AG08395 (cell line): ENCODE measurements at places on chromosomes 1 and 21.

DNA sequence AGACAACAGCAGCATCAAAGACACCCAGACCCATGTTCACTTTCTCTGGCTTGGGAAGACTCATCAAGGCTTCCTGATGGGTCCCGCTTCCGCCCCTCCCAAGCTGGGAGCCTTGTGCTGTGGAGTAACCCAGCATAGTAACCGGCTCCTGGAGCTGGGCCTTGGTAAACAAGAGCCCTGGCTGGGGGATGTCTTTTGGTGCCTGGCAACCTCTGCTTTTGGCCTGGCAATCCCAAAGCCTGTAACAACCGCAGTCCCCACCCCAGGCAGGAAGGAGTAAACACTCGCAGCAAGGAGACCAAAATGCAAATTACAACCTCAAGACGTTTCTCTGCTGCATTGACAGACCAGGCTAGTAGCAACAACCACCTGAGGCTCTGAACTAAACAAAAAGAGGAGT is 16.9 kb upstream of the THRAP3 start:
- DNase-seq, result peak; percentile 34

GRCh38 chr1:7284839-7285435 is 486.2 kb upstream of the VAMP3 start:
- no peak for DNase-seq

DNA sequence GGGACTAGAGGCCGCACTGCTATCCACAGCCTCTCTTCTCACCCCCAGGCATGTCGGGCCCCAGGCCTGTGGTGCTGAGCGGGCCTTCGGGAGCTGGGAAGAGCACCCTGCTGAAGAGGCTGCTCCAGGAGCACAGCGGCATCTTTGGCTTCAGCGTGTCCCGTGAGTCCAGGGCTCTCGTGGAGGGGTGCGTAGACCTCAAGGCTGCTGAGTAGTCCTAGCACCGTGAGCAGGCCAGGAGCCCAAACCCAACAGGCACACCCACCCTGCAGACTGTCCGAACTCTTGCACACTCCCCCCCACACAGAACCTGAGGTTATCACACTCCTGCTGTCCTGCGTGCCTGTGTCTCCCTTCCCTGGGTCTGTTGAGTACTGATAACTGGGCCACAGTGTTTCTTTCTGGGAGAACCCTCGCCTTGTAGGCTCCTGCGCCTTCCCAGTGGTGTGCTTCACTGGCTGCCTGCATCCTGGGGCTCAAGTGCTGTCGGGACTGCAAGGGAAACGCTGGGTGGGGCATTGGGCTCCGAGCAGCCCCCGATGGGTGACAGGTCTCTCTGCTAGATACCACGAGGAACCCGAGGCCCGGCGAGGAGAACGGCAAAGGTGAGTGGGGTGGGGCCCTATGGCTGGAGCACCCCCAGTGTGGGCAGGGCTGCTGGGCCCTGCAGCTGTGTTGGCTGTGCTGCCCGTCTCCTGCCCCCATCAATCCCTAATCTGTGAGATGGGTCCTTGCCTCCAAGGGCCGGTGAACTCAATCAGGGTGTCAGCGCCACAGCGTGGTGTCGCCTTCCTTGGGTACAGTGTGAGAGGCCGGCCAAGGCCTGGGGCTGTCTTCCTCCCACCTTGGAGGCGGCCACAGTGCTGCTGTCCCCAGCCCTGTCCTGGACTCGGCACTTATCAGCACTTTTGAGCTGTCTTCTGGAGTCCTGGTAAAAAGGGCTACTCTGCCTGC is 4.0 kb upstream of the GJC2 start:
- no peak for DNase-seq

DNA sequence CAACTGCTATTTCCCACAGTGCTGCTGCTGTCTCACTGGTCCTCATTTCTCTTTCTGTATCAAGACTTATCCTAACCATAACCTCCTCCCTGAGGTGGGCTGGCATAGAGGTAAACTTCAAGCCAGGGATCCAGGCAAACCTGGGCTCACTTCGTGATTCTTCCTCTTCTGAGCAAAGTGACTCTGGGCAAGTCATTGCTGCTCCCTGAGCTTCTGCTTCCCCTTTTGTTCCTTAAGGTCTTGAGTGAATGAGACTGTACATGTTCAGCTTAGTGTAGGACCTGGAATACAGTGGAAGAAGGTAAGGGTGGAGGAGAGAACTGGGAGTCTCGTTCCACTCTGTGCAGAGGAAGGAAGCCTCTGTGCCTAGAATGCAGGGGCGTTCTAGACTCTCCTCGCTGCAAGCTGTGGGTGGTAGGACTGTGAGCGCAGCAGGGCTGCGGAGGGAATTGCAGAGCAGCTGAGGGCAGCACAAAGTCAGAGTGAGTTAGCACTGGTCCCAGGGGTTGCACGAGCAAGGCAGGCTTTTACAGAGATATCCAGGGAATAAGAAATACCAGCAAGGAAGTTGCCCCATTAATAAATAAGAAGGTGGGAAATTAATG is 11.4 kb upstream of the ERI3 start:
- DNase-seq, result no peak

DNA sequence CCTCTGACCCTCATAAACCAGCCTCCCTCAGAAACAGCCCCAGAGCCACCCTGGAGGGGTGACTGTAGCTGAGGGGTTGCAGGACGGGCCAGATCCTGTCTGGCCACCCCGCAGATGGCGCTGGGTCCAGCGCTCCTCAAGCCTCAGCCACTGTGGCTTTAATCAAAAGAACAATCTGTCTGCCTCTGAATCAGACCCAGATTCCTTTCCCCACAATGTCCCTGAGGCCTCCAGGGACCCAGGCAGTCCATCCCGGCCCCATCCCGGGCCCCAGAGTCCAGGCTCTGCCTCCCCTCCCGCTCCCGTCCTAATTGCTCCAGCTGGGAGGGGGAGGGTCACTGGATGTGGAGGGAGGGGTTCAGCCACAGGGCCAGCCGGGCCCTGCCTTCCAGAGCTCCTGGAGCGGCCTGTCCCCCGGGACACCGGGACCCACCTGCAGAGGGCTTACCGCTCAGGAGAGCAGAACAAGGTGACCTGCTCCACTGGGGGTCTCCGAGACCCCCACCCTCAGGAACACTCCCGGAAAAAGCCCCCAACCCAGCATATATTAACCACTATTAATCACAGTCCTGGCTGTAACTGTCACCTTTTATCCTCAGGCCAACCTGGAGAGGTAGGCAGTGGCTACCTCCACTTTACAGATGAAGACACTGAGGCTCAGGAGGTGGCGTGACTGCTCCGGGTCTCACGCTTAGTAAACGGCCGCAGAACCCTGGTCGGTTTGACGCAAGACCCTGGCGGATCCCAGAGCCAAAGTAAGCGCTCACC is 836 bp upstream of the FBLIM1 start:
- peak; percentile 42 for DNase-seq

DNA sequence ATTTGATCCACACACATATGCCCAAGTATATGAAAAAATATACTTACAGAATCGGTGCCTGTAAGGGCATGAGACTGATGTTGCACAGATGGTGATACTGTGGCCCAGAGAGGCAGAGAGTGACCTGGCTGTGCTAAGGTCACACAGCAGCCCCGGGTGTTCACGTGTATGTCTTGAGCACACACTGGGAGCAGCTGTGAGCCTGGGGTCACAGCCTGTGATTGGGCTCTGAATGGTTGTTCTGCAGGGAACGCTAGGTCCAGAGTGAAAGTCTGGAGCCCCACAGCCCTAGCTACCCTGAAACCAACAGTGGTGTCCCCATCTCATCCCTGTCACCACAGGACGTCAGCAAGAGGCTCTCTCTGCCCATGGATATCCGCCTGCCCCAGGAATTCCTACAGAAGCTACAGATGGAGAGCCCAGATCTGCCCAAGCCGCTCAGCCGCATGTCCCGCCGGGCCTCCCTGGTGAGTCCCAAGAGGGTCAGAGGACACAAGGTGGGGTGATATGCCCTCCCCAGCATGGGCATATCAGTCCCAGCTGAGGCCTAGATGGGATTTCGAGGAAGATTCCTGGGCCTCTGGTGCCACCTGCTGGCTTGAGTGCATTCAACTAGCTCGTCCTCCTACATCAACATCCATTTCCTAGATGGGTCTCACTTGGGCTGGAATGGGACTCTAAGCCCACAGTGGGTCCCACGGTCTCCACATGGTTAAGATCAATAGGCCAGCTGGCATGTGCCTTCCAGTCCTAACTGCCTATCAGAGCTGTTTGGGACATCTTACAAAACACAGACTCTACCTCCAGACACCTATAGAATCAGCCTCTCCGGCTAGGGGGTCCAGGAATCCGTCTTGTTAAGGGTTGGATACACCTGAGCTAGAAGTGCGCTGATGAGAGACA is 19.7 kb downstream of the CDK18 start:
- DNase-seq, result peak; percentile 85

- no peak for DNase-seq
Measured at GRCh38 chr1:181206979-181207790, 118.7 kb downstream of the IER5 start.

DNA sequence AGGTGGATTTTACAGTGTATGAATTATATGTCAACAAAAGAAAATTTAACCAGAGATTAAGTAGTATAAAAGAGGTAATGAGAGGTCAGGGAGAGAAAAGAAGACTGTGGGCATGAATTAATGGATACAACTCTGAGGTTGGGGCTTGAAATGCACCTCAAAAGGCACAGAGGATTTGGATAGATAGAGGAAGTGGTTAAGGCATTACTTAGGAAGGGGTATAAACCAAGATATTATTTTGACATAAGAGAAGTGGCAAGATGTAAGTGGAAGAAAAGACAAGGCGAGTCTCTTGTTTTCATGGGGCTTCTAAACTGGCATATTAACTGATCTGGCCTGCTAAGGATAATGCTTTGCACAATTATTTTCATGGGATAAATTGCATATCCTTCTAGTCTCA is 34.1 kb downstream of the RAP1A start:
- no peak for DNase-seq

GRCh38 chr1:247407180-247407616 is 8.8 kb upstream of the NLRP3 start:
- DNase-seq, result no peak

DNA sequence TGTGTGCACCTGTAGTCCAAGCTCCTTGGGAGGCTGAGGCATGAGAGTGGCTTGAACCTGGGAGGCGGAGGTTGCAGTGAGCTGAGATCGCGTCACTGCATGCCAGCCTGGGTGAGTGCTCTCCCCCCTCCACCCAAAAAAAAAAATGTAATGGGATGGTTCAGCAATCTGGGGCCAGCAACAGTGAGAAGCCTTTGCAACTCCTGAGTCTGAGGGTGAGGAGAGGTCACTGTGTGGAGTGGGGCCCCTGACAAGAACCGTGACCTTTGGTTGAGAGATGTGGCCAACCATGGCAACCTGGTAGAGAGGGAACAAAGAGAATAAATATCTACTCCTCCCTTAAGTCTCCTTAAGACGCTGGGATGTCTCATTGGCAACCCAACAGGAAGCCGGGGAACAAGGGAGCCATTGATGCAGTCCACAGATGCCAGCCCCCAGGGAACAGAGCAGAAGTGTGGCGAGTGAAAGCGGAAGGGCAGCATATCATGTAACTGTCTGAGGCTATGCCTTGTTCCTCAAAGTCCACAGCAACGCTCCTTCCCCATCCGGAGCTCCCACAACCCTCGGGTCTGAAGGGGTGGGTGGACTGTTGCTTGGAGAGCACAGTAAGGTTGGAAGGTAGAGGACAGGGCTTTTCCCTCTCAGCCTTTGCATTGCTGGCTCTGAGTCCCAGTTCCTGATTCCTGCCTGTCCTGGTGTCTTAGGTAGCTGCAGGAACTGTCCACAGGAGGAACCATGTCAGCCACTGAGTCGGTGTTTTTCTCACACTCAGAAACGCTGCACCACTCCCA is 8.3 kb downstream of the TRNP1 start:
- DNase-seq, result no peak

DNA sequence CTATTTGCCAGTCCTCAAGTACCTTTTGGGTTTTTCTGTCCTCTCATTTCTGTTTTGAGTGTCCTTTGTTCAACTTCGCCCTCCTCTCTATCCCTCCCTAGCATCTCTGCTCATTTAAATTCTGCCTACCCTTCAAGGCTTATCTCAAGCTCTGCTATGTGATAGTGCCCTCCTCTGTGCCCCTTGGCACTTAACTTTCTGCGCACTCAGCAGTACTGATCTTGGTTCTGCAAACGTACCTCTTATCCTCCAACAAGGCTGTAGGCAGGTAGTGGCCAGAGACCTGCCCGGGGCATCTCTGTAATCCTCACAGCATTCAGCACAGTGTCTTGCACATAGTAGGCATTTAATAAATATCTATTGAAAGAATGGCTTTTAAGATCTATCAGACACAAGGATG is 5.3 kb upstream of the IL20 start:
- no peak for DNase-seq

GRCh38 chr1:26857473-26858060 is 5.4 kb upstream of the SFN start:
- DNase-seq, result no peak

GRCh38 chr21:30652891-30653290 is 10.2 kb downstream of the KRTAP20-3 start:
- DNase-seq, result no peak

- no peak for DNase-seq
Measured at GRCh38 chr1:70948396-70949017, 99.1 kb downstream of the PTGER3 start.

DNA sequence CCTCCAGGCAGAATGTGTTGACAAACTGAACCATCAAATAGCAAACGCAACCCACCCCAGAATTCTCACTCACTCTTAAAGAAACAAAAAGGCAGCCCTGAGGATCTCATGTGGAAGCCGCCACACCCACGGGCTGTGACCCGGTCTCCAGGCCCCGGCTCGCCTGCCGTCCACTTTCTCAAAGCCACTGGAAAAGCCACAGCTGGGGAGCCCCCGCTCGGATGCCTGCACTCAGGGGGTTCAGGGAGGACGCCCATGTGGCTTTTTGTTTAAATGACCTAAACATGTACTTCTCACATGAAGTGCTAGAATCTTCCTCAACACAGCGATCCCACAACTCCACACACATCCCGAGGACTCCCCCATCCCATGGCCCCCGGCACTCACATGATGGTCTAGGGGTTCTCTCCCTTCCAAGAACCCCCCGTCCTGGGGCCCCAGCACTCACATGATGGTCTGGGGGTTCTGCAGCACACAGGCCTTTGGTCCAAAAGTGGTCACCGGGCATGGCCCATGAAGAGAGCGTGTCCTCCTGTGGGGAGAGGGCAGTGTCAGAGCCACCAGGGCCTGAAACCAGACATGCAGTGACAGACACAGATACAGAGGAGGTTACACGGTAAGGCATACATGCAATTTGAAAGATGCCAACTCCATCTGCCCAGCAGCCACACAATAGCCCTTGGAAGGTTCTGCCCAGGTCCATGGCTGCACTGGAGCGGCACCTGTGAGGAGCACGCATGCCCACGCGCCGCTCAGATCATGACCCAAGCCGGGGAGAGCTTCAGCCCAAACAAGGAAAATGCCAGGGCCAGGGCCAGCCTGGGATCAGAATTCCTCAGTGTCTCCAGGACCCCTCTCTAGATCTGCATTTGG is 16.5 kb downstream of the NADK start:
- no peak for DNase-seq
